Motor neuron (in vitro differentiated cells): ENCODE measurements at places on chromosomes 1 and 21. TPM values are rescaled to one million over a fixed set of nuclear protein-coding genes. Genes with fewer than 3 reads are reported as not detected.

The EXO1 gene
- total RNA-seq, result 1.3 and 3.2 TPM in 2 replicates

DNA sequence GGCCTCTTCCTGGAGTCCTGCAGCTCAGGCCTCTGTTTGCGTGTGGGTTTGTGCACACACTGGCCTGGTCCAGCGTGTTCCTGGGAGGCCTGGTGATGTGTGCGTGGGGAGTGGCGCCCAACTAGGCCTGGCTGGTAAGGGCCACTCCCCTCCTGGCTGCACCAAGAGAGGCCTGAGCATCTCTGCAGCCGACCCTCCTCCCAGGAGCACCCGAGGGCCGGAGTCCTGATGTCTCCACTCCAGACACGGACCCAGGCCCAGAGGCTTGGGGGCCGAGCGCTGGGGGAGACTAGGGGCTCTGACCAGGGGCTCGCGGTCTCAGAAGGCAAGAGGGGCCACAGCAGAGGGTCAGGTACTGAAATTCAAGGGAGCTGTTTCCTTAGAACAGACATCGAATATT, 33.3 kb downstream of the MORN1 start:
- ATAC-seq, result no peak

DNA sequence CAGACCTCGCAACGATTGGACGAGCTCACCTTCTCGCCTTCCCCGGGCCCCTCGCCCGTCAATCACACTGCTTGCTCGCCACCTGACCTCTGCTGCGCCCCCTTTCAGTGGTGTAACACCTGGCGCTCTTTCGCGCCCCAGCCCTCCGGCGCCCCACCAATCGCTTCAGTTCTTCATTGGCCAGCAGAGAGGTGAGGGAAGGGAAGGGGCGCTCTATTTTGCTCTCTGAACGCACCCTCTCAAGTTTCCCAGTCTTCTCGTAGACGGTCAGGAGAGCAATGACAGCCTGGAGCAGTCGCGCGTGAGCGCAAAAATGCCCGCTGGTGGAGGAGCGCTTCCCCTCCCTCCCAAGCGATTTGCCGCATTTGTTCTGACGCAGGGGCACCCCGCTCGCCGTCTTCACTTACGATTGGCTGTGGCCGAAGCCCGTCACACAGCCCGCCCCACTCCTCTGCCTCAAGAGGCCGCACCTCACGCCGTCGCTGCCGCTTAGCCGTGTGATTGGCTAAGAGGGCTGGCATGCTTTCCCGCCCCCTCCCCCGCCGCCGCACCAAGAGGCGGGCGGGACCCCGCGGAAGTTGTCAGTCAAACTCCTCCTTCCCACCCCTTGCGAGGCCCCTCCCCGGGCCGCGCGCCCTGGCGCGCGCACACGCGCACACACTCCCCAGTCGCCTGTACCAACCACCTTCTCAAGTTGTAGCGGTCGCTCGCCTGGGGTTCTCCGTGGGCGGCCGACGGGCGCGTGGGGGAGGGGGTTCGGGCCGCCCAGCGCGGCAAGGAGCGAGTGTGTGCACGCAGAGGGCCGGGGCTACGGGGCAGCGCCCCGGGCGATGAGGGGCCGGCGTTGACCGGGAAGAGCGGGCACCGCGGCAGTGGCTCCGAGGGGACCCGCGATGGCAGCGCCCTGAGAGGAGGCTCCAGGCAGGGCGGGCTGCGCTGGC, at the start of gene PPP2R5A:
Gene PPP2R5A (plus strand): TSS at position 667 of the 941 bp plus-strand sequence. CDS start 701 bp downstream, outside the sequence.
- ATAC-seq, result peak; percentile 90

DNA sequence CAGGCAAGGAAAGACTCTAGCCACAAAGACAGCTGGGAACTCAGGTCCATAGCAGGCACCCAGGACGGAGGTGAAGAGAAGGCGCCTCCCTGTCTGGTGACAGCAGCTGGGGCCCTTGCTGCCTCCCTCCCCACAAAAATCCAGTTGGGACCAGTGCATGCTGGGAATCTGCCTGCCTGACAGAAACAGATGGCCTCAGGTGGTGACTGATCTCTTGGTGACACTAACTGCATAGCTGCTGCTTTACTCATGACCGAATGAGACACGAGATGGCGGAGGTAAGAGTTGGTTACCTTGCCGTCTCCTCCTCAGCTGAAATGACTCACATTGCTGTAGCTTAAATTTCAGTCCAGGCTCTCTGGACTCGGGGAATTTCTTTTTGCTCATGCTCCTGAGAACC, 130.3 kb downstream of the FGGY start:
- peak; percentile 44 for ATAC-seq

DNA sequence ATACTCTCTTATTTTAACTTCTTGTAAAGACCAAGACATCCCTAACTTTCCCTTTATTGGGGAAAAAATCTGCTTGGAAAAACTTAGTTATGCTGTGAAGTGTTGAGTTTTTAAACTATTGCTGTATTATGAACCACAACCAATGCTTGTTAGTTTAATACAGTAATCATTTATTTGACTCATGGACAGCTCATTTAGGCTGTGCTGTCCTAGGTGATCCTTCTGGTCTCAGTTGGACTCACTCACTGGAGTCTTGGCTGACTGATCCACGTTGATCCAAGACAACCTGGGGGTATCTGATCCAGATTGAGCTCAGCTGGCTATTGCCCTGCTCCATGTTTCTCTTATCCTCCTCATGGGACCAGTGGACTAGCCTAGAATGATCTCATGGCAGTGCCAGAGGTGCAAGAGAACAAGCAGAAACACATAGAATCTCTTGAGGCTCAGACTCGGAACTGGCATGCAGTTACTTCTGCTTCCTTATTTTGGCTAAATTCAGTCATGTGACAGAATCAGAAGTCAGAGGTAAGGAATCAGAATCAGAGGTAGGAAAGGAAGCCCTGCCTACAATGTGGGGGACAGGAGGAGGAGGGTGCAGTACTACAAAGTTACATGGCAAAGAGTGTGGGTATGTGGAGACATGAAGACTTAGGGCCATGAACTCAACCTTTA, 156.5 kb downstream of the FGGY start:
- ATAC-seq, result no peak

- no peak for ATAC-seq
Observed at GRCh38 chr1:227369102-227369760, 50.9 kb upstream of the CDC42BPA start.

DNA sequence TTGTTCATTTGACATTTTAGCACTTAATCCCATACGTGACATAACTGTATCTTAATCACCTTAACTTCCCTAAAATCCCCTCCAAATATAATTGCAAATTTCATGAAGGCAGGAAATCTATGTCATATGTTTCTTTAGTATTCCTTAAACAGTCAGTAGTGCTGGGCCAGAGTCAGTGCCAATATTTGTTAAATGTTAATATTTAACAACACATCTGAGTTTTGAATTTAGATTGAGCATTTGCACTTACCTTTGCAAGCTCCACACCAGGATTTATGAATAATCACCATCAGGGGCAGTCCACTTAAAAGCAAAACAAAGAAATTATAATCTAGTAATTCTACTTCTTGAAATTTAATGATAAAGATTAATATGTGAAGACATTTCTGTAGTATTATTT, 5.3 kb downstream of the KTI12 start:
- no peak for ATAC-seq

DNA sequence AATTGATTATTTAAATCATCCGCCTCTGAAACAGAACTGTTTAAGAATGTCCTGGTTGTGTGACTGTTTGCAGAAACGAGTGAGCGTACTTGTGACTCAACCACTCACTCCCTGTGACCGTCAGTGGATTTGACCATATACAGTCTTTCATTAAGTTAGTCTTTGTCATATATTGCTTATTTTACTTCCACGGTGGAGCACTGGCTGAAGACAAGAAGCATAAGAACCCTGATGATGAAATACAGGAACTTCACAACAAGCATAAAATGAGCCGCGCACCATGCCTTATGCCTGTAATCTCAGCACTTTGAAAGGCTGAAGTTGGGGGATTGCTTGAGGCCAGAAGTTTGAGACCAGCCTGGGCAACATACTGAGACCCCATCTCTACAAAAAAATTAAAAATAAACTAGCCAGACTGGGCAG, 194.0 kb downstream of the TOMM20 start:
- ATAC-seq, result no peak

GRCh38 chr1:242718967-242719366, 194.5 kb upstream of the PLD5 start:
- no peak for ATAC-seq

DNA sequence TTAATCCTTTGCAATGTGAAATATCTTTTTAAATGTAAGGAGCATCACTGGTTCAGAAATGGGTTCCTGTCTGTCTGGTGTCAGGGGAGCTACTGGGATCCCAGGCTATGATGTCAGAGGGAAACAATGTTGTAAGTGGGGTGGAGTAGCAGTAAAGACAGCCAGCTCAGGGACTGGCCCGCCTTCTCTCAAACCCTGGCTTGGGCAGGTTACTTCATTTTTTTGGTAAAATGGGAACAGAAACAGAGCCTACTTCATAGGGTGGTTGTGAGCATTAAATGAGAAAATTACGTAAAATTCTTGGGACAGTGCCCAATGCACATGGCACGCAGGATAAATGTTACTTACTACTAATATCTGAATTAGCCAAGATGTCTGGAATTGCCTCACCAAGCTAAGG, 30.7 kb upstream of the IL20 start:
- ATAC-seq, result peak; percentile 45

- no peak for ATAC-seq
Observed at GRCh38 chr1:201212461-201213055, 21.9 kb downstream of the IGFN1 start.

- ATAC-seq, result no peak
Observed at GRCh38 chr1:167499664-167500101, 18.6 kb downstream of the CD247 start.

DNA sequence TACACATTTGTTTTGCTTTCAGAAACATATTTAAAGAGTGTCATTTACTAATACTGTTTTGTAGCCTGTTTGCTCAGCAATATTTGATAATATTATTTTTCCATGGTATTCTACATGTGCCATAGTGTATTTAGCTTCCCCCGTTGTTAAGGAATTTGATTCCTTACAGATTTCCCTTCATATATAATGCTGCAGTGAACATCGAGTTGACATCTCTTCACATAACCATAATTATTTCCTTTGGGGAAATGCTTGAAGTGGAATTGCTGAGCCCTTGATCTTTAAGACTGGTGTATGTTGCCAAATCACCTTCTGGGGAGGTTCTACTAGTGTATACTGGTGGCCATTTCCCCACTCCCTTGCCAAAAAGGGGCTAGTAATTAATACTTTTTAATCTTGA, 42.6 kb downstream of the FAM163A start:
- no peak for ATAC-seq

DNA sequence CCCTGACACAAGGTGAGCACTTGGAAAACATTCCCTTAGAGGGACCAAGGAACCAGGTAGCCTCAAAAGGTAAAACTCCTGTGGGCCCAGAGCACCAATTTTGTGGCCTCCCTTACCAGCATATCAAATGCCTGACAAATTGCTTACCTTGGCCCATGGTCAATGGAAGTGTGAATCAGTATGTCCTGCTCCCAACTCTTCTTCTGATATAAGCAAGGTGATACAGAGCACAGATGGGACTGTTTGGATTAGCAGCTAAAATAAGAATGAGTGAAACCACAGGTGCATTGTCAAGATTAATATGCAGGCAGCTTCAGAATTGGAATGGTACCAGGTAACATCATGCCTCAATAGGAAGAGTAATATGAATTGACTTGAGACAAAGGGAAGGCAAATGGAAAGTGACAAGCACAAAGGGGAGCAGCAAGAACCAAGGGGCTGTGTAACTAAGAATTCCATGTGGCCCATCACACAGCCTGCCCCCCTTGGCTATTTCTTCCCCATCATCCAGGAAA, 156.8 kb upstream of the KCND3 start:
- no peak for ATAC-seq

DNA sequence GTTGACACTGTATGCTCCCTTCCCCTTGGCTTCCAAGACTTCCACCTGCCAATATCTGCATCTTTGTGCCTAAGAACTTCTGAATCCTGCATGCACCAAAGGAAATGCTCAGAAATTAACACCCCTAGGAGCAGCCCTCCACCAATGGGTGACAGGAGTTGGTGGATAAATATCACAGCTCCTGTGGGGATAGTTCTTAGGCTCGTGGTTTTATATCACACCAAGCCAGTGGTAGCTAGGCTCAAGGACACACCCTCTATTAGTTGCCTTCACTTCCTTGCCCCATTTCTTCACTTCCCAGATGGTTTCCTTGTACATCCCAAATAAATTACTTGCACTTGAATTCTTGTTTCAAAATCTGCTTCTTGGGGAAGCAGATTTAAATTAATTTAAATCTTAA, 16.9 kb upstream of the CDC14A start:
- ATAC-seq, result no peak

DNA sequence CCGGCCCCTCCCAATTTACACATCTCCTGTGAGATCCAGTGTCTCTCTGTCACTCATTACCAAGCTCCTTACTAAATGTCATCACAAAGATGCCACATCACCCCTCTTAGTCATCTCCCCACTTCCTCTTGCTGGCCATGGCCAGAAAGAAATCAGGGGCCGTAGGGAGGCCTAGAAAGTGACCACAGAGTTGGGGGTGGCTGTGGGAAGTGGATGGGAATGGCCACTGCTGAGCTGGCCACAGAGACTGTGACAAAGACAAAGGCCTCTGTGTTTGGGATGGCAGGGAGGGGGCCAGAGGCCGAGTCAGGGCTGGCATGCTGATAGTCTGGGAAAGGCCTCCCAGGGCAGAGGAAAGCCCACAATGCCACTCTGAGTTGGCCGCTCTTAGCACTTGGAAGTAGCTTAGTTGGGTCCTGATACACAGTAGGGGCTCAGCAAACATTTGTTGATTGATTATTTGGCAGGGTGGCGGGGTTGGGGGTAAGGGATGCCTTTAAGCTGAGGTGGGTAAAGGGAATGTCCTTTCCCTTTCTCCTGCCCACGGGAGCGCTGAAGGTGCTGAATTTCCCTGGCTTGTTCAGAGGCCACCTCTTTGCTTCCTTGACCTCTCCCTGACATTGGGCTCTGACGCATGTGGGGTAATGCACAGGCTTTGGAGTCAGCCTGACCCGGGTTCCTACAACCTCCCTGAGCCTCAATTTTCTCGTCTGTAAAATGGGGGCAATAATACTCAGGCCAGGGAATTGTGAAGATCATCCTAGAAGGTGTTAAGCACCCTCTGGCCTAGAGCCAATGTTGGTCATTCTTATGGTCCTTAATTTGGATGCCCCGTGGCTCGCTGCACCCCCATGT, 13.2 kb downstream of the NAV1 start:
- peak; percentile 77 for ATAC-seq
